Stimulated activated CD4-positive, alpha-beta T cell treated with anti-CD3 and anti-CD28 coated beads, Interleukin-1b, Interleukin-23, amount 100 ng/mL, for 1 hour (primary cell): ENCODE measurements at places on chromosomes 13 and 19.

DNA sequence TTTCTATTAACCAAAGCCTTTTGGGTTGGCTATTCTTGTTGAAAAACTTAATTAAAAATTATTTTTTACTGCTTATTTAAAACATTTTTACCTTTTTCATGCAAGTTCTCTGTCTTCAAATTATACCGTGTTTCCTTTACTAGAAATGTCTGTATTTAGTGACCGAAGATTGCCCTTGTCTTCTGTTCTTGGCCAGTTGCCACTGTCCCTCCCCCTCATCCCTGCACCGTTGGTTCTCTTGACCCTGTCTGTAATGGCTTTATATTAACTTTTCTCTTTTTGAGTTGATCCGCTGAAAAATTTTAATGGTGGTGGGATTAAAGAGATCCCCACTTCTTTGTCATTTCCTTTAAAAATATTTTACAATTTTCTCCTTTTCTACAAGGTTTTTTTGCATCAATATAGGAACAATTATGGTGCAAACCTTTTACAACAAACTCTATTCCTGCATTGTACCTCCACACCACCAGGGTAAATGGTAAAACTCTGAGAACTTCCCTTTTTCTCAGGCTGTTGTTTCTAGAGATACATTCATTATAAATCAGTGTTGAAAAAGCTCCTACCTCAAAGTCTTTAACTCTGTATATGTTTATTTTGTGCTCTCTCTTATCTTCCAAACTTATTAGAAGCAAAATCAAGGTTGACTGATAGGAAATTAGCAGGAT lies 12.9 kb upstream of the RNF113B start:
- DNase-seq = no peak

DNA sequence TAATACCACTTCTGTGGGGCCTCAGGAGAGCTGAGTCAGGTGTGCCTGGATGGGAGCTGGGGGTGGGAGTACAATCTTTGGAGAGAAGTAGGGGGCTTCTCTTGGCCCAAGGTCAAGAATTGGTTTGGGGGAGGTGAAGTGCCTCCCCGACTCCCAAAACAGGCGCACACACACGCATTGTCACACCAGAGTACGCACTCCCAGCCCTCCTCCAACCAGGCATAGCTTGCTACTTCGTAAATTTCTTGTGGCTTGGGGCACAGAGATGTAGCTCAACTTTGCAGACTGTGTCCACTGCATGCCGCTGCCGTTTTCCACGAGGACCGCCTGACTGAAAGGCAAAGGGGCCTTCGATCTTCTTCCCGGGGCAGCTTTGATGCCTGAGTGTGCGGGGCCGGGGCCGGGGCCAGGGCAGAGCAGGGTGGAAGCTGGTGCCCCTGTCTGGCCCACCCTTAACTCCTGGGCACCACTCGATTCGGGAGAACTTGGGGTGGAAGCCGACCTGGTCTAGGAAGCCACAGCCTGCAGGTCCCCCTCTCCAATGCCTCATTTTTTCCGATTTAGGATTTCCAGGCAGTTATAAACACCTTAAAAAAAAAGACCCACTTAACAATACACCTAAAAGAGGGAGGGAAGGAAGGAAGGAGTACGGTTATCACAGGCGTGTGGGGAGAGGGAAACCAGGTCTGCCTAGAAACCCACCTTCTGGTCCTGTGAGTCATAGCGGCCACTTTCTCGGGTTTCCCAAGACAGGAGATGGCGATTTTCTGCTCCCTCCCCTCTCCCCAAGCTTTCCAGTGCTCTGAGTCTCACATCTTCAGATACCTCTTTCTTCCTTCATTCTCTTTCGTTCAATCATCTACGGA lies 5.8 kb upstream of the TSHZ3 start:
- DNase-seq = no peak

DNA sequence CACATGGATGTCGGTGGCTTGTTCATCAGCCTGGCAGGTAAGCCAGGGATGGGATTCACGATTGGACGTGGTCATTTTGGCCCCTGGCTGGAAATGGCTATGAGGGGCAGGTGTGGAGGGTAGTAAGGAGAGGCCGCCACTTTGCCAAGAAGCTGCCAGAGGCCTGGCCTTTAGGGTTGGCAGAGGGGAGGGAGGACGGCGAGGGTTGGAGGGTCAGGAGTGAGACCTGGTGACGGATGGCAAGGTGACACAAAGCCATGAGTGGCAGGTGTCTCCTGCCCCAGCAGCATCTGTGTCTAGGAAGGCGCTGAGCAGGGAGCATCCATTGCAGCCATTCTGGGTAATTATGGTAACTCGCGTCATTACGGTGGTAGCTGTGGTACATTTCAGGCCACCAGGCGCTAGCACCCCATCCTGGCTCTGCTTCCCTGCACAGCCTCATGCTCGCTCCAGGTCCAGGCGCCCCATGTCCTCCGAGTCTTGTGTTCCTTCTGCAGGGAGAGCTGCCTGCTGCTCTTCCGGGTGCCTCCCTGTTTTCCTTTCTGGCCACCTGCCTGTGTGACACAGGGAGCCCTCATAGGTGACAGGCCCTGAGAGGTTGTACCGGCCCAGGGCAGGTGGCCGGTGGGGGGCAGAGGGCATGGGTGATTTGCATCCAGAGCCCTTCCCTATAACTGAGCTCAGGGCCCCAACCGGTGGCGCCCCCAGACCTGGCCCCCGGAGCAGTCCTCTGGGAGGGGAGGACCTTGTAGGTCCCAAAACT lies 4.2 kb downstream of the SSBP4 start:
- no peak for DNase-seq

DNA sequence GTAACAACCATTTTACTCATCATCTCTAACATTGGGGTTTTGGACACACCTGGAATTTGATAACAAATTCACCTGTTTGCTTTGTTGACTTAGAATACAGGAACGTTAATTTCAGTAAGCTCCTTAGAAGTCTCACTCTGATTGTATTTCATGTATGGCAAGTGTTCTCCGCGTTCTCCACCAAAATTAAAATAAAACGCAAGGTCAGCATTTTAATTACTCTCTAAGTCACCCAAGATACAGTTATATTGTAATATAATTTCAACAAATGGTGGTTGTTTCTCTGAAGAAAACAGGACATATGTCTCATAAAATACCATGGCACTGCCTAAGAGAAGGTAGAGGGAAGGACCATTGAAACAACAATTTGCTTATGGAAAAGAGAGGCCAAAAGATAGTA lies 742.1 kb downstream of the LIG4 start:
- DNase-seq = no peak

DNA sequence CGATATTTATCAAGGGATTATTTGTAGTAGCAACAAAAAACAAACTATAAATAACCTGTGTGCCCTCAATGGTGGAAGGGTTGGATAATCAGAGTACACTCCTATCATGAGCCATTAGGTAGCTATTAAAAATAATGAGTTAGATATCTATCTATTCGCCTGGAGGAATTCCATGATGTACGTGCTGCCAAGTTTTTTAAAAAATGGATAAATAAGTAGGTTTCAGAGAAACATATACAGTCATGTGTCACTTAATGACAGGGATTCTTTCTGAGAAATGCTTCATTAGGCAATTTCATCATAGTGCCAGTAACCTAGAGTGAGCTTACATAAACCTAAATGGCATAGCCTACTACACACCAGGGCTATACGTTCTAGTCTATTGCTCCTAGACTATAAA lies 6.2 kb upstream of the OR1I1 start:
- DNase-seq = no peak

GRCh38 chr19:571566-571974 lies 826 bp upstream of the BSG start:
- DNase-seq = no peak

GRCh38 chr13:109725297-109725696 lies 61.1 kb downstream of the IRS2 start:
- no peak for DNase-seq

DNA sequence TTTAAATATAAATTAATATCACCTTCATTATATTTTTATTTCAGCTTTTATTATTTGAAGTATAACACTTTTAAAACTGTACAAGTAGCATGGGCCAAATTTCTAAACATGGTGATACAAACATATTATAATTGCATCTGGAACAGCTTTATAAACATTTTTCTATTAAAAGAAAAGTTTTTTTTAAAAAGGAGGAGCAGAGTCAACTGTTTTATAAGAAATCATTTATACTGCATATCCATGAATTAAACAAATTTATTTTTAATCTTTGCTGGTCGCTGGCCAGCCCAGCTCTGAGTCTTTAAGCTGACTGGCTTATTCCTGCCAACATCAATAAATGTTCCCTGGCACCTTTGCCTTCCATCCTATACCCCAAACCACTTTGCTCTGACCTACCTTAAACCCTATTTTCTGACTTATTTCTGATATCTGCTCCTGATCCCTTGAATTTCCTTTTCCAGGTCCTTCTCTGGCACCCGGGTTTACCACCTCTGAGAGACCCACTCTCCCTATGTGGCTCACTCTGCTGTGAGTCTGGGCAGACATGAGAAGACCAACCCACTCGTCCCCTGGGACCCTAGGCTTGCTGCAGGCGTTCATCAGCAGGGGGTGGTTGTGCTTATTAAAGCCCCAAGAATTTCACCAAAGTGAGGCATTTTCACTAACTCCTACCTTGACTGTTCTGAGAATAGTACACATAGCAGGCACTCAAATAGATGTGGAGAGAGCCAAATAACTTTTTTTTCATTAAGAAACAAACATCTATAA lies 220.3 kb downstream of the KLF12 start:
- no peak for DNase-seq

- no peak for DNase-seq
Observed at GRCh38 chr13:97566907-97567306, 132.9 kb downstream of the RAP2A start.

DNA sequence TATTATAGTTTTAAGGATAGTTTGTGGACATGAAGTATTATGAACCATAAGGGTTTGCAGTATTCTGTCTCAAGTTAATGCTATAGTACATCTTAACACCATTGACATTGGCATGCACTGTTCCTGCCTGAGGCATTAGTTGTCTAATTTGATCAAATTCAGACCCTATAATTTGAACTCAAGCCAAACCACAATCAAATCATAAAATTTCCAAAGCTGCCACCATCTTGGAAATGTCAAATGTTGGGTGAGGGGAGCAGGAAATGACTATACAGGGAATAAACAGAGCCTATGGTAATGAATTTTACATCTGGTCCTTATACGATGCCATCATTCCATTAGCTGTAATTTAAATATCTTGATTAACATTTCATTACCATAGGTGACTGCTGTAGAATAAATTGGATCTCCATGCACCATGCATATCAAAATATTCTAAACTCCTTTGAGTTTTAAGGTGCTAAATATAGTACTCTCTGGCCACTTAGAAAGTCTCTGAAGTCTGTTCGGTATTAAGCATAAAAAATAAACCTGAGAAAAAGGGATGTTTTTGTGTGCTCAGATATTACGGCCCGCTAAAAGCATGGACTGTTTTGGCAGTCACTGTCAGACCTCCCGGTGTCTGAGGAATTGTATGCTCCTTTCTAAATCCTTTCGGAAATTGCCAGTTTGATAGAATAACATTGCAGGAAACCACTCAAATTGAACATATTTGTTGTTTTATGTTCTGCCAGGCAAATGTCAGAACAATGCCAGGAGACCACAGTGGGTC lies 257.7 kb downstream of the SPRY2 start:
- DNase-seq = no peak
